Activated T-helper 17 cell treated with anti-CD3 and anti-CD28 coated beads, Interleukin-2, amount 50 U/mL, for 72 hours (primary cell): ENCODE measurements at places on chromosomes 2 and 18.

DNA sequence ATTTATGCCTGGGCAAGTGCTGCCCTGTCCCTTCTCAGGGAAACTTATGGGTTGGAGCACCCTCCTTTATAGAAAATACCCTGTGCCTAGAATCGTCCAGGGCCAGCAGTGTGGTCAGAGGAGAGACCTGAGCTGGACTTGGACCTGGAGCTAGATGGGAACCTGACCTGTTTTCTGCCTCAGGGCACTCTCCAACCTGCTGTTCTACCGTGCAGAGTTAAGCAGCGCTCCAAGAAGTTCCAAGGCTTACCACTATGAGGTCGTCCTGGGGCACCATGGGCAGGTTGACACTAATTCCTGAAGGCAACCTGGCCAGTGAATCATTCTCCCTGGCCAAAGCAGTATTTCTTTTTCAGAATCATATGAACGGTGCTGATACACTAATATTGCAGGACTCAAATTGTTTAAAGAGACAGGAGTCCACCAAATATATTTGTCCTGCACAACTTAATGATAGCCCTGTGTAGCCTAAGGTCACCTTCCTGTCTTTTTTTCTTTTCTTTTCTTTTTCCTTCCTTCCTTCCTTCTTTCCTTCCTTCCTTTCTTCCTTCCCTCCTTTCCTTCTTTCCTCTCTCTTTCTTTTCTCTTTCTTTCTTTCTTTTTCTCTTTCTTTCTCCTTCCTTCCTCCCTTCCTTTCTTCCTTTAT is 455.4 kb upstream of the HNMT start:
- no peak for ATAC-seq

DNA sequence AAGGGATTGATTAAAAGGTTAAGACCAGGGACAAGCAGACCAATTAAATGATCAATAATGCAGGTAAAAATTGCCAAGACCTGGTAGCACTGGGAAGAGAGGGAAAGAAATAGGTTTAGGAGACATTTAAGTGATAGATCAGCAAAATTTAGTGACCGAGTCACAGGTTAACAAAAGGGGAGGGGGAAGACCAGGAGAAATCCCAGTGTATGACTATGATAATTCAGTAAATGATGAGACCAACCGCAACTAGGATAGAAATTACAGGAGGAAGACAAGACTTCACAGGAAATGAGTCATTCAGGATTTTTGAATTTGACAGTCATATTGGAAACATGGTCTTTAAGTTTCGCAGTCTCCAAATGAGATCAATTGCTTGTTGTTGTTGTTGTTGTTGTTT is 62.9 kb downstream of the COBLL1 start:
- peak; percentile 51 for ATAC-seq

GRCh38 chr2:211328126-211328525 is 771.7 kb downstream of the CPS1 start:
- ATAC-seq = no peak

DNA sequence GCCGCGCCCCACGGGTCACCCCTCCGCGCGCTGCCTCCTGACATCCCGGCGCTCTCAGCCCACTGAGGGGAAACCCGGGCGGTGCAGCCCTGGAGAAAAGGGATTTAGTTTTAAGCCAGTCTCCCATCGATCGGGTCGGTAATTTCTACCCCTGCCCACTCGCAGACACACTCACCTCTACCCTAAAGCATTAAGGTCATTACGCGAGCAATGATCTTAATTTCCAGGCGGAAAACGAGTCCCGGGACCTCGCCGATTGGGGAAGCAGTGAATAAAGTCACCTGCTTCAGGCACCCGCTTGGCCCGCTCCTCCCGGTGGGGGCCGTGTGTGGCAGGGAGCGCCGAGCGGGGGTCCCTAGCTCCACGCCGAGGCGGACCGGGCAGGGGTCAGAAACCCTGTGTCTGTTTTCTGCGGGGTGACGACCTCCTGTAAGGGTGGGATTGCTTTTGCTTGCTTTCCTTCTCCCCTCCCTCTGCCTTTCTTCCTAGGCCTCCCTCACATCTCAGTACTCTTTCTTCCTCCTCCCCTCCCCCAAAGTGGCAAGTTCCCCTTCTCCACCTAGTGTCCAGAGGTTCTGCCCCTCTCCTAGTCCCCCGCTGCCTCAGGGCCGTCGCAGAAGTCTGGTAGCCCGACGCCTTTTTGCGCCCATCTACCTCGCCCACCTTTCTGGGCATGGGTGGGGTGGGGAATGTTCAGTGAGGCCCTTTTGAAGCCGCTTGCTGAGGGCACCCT is 142.6 kb downstream of the MEIS1 start:
- ATAC-seq = no peak

DNA sequence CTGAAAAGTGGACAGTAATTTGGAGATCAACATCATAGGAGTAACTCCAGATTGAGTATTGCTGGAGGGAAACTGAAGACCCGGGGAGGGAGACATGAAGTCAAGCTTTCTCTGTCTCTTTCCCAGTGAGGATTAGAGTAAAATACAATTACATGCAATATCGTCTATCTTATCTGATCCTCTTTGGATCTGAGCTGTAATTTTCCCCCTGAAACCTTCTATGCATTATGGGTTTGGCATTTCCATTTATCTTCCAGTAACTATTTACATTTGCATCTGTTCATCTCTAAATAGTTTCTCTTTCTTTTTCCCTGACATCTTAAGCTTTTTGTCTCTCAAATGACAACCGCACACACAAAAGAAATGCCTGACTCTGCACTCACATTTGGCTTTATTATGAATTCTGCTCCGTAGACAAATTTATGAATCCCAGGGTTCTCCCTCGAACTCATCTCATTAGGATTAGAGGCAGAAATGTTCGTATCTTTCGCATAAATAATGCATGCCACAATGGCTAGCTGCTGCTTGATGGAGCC is 113.1 kb downstream of the SPP2 start:
- ATAC-seq = no peak

- no peak for ATAC-seq
These were observed 52.2 kb downstream of the NGEF start for GRCh38 chr2:232960862-232961261.

DNA sequence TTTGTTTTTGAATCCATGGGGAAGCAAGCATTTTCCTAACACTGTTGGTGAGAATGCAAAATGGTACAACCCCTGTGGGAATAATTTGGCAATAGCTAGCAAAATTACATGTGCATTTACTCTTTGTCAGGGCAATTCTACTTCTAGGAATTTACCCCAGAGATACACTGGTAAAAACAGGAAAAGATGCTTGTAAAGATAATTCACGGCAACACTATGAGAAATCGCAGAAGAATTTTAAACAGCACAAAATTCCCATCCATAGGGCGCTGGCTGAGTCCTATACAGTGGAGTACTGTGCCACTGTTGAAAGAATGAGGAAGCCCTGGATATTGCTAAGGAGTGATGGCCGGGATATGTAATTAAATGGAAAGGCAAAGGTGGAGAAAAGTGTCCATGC is 75.8 kb downstream of the DGKD start:
- ATAC-seq = no peak

- ATAC-seq = no peak
These were observed 39.4 kb upstream of the RBM44 start for GRCh38 chr2:237759176-237759575.
